Amniotic epithelial cell (primary cell): ENCODE measurements at places on chromosomes 16 and 17.

- no peak for DNase-seq
These were observed 5.6 kb upstream of the TMEM88 start for GRCh38 chr17:7849130-7849750.

DNA sequence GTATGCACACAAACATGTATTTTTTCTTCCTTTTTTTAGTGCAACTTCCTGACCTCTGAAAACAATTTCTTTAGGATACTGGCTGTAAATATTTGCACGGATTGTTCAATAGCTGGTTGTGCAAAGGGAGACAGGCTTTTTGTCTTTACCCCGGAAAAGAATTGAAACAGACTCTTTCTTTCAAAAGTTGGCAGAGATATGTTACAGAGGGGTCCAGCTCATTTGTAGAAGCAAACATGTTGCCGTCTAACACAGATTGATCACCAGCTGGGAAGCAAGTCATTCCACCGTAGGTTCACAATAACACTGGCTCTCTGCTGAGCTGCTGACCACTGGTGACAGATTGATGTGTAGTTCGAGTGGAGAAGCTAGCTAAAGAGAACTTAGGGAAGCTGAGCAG lies 130.9 kb downstream of the STX8 start:
- DNase-seq, result no peak

DNA sequence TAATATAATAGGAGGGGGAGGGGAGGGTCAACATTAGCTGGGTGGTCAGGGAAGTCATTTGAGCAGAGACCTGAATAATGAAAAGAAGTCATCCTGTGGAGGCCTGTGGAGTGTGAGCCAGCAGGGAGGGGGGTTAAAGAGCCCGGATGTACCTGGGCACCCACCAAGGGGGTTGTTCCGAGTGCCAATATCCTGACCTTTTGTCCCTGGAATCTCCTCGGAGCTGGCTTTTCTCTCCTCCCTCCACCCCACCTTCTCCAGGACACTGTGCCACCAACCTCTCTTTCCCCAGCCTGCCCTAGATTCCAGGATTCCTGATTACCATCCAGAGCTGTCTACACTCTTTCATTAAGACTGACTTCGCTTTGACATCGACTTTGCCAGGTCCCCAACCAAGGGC lies 6.2 kb downstream of the SHBG start:
- DNase-seq, result no peak

GRCh38 chr17:74686761-74687160 lies 26.0 kb downstream of the CD300LF start:
- no peak for DNase-seq

DNA sequence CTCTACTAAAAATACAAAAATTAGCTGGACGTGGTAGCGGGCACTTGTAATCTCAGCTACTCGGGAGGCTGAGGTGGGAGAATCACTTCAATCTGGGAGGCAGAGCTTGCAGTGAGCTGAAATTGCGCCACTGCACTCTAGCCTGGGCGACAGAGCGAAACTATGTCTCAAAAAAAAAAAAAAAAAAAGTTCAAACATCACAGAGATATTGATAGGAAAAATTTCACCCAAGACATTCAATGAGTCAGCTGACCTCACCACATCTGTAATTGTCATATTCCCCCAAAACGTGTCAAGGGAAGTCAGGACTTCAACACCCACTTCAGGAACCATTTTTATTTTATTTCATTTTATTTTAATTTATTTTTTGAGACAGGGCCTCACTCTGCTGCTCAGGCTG lies 8.0 kb upstream of the PRSS27 start:
- DNase-seq, result no peak

DNA sequence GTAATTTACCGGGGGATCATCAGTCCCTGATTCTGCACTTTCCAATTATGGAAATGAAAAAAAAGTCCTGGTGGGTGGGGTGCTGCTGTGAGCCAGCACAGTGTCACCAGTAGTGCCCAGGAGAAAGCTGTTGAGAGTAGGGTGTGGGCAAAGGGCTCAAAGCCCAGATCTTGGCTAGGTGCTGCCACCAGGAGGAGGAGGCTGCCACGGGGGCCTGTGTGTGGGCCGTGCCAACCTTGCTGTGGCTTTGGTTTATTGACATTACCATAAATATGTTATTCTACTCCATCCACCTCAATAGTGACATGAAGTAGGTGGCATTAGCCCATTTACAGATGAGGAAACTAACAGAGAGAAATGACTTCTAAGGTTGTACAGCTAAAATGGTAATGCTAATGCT lies 6.7 kb upstream of the PRPSAP2 start:
- DNase-seq, result no peak

GRCh38 chr17:58427807-58428206 lies 10.5 kb upstream of the RNF43 start:
- DNase-seq, result no peak

DNA sequence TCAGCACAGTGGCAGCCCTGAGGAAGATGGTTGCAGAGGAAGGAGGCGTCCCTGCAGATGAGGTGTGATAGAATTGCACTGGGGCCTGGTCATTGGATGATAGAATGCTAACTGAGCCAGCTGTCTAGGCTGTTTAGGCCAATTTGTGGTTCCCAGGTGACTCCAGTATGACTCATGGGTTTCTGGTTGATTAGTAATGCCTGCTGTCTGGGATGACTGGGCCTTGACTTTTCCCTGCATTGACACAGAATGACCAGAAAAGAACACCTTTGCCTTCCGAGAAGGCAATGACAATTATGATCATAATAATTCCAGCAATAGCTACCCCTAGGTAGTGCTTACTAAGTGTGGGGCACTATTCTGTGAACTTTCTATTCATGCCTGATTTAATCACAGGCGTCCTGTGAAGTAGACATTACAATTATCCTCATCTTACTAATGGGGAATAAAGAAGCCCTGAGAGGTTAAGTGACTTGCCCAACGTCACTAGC lies 31.5 kb downstream of the USP43 start:
- DNase-seq, result peak; percentile 54

DNA sequence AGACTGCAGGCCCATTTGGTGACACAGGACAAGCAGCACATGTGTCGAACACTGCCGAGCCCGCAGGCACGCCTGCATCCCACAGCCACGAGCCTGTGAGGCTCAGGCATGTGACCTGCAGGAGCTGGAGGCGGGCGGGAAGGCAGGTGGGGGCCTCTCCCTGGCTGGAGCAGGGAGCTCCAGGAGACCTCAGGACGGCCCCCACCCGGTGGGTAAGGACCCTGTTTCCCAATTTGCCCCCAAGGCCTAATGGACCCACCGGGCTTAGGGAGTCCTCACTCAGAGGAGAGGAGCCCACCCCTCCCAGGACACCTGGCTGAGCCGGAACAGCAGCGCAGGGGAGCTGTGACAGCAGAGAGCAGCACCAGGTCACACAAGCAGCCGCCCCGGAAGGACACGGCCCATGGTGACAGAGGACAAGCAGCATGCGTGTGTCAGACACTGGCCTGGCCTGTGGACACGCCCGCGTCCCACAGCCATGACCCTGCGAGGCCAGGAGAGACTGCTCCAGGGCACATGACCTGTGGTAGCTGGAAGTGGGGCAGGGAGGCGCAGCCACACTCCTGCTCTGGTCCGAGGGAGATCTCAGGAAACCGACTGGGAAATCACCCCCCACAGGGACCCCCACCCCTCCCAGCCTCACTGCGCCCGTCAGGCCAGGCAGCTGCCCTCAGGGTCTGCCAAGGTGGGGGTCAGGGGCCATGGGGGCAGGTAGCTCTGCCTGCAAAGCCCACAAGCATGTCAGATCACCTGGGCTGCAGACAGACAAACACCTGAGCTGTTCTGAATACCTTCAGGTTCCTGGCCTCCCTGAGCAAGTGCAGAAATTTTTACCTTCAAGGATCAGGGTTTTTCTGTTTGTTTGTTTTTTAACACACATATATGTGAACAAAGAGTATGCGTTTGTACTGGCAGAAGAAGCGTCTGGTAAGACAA lies 2.4 kb downstream of the SPSB3 start:
- no peak for DNase-seq

- DNase-seq, result no peak
These were observed 38.3 kb upstream of the SKAP1 start for GRCh38 chr17:48468299-48468698.
